Endothelial cell of umbilical vein (primary cell): ENCODE measurements at places on chromosomes 3 and 15. TPM values are rescaled to one million over a fixed set of nuclear protein-coding genes. Genes with fewer than 3 reads are reported as not detected.

- peak; percentile 77 for DNase-seq
- H3K4me3 ChIP-seq = no peak overlapping the region
- no peaks in the 10 kb centered on the region for H3K27me3 ChIP-seq
These were observed 92.4 kb upstream of the HES1 start for GRCh38 chr3:194043516-194043915.

DNASE1L3 gene
- total RNA-seq = 0.95 and 0.99 TPM in 2 replicates

DNA sequence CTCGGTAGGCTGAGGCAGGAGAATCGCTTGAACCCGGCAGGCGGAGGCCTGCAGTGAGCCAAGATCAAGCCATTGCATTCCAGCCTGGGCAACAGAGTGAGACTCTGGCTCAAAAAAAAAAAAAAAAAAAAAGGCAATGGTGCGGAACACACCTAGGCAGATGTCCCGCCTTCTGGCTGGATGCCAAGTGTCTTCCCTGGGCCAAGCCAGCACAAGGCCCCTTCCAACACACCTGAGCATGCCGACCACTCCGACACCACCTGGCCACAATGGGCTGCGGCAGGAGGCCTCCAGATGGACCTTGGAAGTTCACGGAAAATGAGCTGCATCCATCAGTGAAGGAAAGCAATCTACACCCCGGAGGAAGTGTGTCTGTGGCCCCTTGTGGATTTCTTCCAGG is 19.0 kb downstream of the NUP210 start:
- DNase-seq = no peak
- H3K36me3 ChIP-seq = no peaks in the 10 kb centered on the region
- no peak overlapping the region for H3K27ac ChIP-seq

DAZL gene
- not detected in 2 replicates for total RNA-seq

DNA sequence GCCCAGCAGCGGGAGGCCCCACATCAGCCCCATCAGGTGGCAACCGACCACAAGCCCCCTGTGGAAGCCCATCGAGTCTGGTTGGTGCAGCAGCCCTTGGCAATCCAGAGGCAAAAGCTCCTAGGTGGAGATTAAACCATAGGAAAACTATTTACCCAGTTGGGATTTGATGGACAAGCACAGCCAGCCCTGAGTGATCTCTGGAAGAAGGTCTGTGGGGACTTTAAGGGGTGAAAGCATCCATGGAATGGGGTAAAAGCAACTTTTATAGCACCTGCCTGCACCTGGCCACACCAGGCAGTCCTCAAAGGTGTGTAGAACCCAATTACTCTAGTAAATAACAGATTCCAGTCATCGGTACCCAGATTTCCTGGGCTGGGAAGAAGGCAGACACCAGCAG is 206.3 kb downstream of the IGSF11 start:
- H3K36me3 ChIP-seq = no peaks in the 10 kb centered on the region
- H3K4me1 ChIP-seq = no peaks in the 10 kb centered on the region
- no peaks in the 10 kb centered on the region for H3K27me3 ChIP-seq
- no peak for DNase-seq
- H3K27ac ChIP-seq = no peak overlapping the region

HYAL1 gene
- 1.6 and 2.2 TPM in 2 replicates for total RNA-seq

IL17RC gene
- total RNA-seq = 16.7 and 19.9 TPM in 2 replicates

DNA sequence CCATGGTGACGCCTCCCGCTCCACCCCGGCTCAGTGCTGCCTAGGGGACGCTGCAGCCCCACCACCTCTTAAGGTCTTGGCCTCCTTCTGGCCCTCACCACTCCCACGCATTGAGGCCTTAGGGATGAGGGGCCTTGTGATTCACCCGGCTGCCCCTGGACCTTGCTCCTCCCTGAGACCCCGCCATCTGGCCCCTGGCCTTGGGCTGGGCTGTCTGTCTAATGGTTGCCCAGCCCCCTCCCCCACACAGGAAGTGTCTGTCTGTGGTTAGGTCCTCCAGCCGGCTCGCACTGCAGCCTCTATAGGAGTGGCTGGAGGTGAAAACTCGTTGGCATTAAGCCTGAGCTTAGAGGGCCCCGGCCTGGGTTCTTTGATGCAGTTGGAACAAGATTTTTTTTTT is 21.5 kb upstream of the MTHFS start:
- peaks cover 5% of the 10 kb centered on the region for H3K4me1 ChIP-seq
- DNase-seq = no peak
- H3K27me3 ChIP-seq = no peaks in the 10 kb centered on the region

DNA sequence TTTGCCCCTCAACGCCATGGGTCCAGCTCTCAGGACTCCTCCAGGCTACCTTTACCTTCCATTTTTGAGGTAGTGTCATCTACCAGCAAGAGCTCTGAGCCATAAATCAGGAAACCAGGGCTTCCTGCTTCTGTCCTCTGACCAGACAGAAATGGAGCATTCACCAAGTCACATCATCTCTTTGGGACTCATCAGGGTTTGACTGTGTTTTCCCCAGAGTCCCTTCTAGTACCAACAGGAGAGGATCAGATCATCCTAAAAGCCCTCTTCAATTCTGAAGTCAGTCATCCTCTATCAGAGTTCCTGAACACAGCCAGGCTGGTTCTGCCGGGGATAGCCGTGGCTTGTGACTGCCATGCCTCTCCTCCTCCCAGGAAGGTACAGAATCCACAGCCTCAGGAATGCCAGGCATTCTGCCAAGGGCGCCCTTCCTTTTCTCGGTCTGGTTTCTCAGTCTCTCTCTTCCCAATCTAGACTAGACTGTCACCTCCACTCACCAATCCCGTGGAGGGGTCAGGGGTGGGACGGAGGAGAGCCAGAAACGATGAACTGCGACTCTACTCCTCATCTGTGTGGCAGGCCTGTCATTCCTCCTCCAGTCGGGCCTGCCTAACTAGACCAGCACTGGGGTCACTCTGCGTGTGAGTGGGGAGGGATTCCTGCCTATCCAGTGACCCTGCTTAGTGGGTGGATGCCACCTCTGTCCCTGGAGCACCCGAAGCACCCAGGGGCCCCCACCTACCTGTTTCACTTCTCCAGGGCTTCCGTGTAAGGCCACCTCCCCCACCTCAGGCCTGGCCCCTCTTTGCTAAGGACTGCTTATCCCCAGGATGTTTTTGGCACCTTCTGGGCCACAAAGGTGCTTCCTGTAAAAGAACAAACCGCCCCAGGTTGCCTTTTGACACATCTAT is 30.9 kb downstream of the CCNL1 start:
- DNase-seq = peak; percentile 27
- no peak overlapping the region for H3K4me3 ChIP-seq
- H3K27ac ChIP-seq = peak overlapping the region; percentile 60
- H3K27me3 ChIP-seq = no peaks in the 10 kb centered on the region
- peaks cover 39% of the 10 kb centered on the region for H3K4me1 ChIP-seq
